ENCODE measurements at places on chromosomes 5 and 9.

GRCh38 chr9:2158111-2158610 is 143.0 kb downstream of the SMARCA2 start:
- peak; percentile 56 for DNase-seq

DNA sequence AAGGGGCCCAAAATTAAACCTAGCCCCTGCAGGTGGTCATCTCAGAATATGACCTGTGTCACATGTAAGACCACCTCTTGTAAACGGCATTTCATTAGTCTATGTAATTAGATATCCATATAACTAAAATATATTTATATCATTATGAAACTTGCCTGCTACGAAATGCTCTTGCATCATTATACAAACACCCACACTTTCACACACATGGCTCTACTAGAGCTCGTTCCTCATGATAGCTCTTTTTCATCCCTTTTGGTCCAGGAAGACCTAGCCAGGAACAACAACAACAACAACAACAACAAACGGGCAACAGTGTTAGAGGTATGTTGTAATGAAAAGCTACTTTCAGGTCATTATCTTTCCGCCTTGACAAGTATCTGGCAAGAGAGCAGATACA is 58.6 kb downstream of the LHFPL2 start:
- DNase-seq = no peak

GRCh38 chr9:134642385-134643181 is 980 bp downstream of the COL5A1 start:
- DNase-seq = no peak

DNA sequence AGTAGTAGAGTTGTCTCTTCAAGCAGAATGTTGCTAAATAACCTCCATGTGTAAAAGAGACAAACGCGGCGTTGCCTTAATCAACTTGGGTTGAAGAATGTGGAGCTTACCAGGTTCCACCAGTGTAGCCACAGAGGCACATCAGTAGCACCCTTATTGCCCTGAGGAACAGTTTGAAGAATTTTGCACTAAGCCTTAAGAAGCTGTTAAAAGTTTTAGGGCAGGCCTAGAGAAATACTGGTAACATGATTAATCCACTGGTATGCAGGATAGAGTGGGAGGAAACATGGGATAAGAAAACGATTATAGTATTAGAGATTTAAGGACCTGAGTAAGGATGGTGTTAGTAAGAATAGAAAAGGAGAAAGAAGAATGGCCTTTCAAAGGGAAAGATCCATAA is 100.6 kb downstream of the ZCCHC7 start:
- no peak for DNase-seq

DNA sequence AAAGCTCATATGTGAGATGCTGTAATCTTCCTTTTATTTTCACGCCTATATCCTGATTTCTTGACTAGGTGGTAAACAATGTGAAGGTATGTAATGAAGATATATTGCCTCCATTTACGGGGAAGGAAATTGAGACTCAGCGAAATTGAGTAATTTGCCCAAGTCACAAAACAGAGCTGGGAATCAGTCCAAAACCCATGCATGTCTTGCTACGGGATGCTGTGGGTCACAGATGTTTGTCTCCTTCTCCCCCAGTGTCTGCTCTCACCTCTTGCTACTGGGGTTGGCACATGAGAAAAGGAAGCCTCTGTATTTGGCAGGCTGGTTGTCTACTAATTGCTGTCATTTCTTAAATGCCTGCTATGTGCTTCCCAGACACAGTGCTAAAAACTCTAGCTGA is 53.7 kb upstream of the TEX48 start:
- DNase-seq = no peak

- DNase-seq = no peak
Measured at GRCh38 chr5:133384120-133384855, 228.1 kb downstream of the FSTL4 start.

- DNase-seq = no peak
Measured at GRCh38 chr9:69532396-69532795, 139.8 kb downstream of the APBA1 start.

GRCh38 chr9:16135968-16136367 is 583.1 kb downstream of the CCDC171 start:
- no peak for DNase-seq

- DNase-seq = no peak
Measured at GRCh38 chr5:53874409-53874808, 314.0 kb downstream of the NDUFS4 start.

GRCh38 chr9:127985011-127985410 is 4.2 kb upstream of the EEIG1 start:
- no peak for DNase-seq

GRCh38 chr9:126806336-126806735 is 1.5 kb downstream of the ZBTB43 start:
- DNase-seq = no peak

- no peak for DNase-seq
Measured at GRCh38 chr5:82673057-82673809, 395.1 kb upstream of the RPS23 start.

GRCh38 chr9:133844398-133844784 is 106.2 kb upstream of the SARDH start:
- no peak for DNase-seq

DNA sequence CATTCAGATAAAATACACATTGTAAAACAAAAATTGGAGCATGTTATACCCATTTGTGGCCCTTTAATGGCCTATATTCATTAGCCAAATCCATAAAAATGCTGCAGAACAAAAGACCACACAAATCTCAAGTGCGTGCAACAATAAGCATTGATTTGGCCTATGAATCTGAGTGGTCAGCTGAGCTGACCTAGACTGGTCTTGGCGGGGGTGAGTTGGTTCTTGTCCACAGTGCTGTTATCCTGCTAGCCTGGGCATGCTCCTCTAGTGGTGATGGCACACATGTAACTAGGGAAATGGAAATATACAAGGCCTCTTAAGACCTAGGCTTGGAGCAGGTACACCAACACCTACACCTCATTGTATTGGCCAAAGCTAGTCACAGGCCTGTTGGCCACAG is 122.2 kb upstream of the TBCA start:
- no peak for DNase-seq

- DNase-seq = no peak
Measured at GRCh38 chr5:126975796-126976195, 54.6 kb downstream of the MARCHF3 start.

GRCh38 chr5:101785090-101785489 is 511.0 kb downstream of the SLCO4C1 start:
- no peak for DNase-seq

DNA sequence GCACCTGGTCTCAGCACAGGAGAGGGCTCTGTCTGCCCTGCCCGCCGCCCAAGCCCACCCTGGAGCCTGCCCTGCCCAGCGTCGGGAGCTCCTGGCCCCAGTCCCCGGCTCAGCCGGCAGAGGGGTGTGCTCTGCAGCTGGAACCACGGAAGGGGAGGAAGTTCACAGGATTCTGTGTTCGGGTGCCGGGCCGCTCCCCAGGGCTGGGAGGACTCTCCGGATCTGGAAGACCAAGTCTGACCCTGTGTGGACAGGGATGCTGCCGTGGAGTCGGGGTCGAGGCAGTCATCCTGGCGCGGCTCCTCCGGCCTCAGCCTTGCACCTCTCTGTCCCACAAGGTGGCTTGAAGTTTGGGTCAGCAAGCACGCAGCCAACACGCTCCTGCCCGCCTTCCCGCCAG is 78.6 kb downstream of the KCNT1 start:
- no peak for DNase-seq

GRCh38 chr5:110630350-110630749 is 96.1 kb downstream of the TMEM232 start:
- no peak for DNase-seq

DNA sequence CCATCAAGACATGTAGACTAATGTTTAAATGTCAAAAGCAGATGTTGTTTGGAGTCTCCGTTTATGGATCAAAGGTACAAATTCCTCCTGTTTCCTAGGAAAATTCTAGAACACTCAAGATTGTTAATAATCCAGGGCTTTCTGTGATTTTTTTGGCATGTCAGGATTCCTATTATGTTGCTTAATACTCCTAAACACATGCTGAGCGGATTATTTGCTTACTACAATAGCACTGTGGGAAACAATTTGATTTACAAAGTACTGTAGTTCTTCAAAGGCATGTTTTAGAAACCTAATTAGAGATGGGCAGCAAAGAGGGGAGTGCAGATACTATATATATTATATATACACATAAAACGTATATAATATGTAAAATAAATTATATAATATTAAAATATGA is 19.0 kb upstream of the SCAMP1 start:
- DNase-seq = no peak

GRCh38 chr5:134115806-134116175 is 1.3 kb downstream of the TCF7 start:
- DNase-seq = no peak

GRCh38 chr5:125451622-125452021 is 705.2 kb upstream of the ZNF608 start:
- DNase-seq = no peak

GRCh38 chr5:133113331-133114061 is 61.7 kb downstream of the HSPA4 start:
- no peak for DNase-seq

GRCh38 chr9:83355024-83355444 is 183.2 kb downstream of the FRMD3 start:
- no peak for DNase-seq

- no peak for DNase-seq
Measured at GRCh38 chr5:116771466-116772151, 197.0 kb upstream of the SEMA6A start.

DNA sequence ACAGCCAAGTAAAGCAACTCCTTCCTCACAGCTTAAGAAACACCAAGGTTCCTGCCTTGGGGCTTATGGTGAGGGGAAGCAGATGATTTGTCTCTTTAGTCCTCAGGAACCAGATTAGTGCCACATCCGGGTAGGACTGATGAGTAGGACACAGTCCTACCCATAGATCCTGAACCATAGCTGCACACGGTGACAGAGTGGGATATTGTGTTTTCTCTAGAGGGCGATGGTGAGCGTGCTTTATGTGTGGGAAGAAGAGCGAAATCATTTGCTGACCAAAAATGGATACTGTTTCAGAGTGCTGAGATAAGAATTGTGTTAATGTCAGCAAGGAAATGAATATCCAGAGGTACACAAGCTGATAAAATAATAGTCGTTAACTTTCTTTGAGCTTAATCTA is 209.0 kb upstream of the FBXL7 start:
- DNase-seq = no peak

DNA sequence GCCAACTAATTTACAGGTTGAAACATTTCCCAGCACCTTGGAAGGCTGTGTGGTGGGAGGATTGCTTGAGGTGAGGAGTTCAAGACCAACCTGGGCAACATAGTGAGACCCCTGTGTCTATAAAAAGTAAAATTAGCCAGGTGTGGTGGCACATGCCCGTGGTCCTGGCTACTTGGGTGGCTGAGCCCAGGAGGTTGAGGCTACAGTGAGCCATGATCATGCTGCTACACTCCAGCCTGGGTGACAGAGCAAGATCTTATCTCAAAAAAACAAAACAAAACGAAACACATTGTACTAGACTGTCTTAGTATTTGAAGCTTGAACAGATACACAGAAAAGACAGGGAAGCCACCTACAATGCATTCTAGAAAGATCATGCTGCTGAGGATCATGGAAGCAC is 2.8 kb upstream of the HSDL2 start:
- DNase-seq = no peak

GRCh38 chr5:10990634-10991033 is 229.6 kb upstream of the DAP start:
- no peak for DNase-seq

GRCh38 chr5:174736331-174736721 is 11.9 kb downstream of the MSX2 start:
- DNase-seq = no peak

DNA sequence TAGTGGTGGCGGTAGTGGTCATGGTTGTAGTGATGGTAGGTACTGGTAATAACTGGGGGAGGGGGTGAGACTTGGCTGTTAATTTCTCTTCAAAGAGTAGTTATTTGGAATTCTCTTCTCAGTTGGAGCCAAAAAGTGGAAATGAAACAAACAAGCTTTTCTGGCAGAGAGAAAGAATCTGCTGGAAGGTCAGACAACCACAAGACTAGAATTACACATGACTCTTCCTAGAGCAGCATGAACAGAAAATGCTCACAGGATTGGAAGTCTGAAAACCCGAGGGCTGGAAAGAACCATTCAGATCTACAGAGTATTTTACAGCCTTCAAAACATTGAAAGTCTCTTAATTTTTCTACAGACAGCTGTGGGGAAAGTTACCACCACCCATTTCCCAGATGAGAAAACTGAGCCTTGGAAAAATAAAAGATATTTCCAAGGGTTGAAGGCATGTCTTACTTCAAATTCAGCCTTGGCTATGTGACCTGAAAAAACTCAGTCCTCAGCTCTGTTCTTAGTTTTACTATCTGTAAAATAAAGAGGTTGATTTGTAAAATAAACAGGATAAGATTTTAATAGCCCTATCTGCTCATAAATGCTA is 42.9 kb upstream of the TRIM32 start:
- no peak for DNase-seq

- DNase-seq = no peak
Measured at GRCh38 chr9:17005056-17005823, 129.6 kb upstream of the CNTLN start.

- no peak for DNase-seq
Measured at GRCh38 chr9:99822806-99823591, 1.3 kb downstream of the NR4A3 start.

GRCh38 chr9:76912636-76913275 is 6.8 kb upstream of the PRUNE2 start:
- DNase-seq = no peak

GRCh38 chr9:133144142-133144903 is 19.4 kb downstream of the GBGT1 start:
- DNase-seq = peak; percentile 71

- no peak for DNase-seq
Measured at GRCh38 chr5:137589185-137589584, 90.1 kb upstream of the SPOCK1 start.

GRCh38 chr5:78887384-78888118 is 97.6 kb downstream of the ARSB start:
- no peak for DNase-seq

DNA sequence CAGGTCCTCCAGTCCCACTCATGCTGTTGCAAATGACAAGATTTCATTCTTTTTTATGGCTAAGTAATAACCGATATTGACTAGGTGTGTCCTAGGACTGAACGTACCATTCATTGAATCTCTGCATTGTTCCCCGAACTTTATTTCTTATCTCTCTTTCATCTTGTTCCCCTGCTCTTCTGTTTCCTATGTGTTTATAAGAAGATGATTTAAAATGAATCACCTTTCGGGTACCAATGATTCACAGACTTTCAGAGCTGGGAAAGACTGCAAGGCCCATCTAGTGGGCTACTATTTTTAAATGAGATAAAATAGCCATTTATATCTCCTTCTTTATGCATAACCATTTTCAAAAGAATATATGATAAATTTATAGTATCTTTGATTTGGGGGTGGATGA is 133.0 kb downstream of the CDH18 start:
- no peak for DNase-seq
